ENCODE measurements at places on chromosomes 7 and 10. TPM values are rescaled to one million over a fixed set of nuclear protein-coding genes. Genes with fewer than 3 reads are reported as not detected.

GRCh38 chr10:71659111-71659634 lies 60.4 kb downstream of the C10orf105 start:
- no peak for DNase-seq

- no peak for DNase-seq
These were observed 103.7 kb downstream of the HIP1 start for GRCh38 chr7:75635036-75635435.

DNA sequence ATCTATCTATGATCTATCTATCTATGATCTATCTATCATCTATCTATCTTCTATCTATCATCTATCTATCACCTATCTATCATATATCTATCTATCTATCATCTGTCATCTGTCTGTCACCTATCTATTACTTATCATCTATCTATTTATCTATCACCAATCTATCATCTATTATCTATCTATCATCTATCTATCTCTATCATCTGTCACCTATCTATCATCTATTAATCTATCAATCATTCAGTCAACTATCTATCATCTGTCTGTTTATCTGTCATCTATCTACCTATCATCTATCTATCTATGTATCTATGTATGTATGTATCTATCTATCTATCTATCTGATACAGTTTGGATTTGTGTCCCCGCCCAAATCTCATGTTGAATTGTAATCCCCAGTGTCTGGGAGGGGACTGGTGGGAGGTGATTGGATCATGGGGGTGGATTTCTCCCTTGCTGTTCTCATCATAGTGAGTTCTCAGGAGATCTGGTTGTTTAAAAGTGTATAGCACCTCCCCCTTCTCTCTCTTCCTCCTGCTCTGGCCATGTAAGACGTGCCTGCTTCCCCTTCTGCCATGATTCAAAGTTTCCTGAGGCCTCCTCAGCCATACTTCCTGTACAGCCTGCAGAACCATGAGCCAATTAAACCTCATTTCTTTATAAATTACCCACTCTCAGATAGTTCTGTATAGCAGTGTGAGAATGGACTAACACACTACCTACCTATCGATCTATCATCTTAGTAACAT lies 37.6 kb downstream of the NPTX2 start:
- no peak for DNase-seq

DNA sequence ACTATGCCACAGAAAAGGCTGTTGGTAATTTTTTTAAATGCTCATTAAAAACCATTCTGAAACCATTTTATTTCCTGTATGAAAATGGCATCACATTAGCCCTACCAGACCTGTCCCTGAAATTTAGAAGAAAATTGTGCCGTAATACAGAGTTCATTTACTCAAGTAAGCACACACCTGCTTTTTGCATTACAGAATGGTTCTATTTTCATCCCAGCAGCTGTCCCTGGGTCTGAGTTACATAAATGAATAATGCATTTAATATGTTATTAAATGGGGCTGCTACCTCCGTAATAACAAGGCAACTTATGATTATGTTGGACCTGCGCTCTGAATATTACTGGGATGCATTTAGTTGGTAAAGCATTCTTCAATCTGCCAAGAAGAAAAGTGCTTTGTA lies 508.9 kb downstream of the SORCS1 start:
- no peak for DNase-seq

- DNase-seq: no peak
These were observed 49.6 kb upstream of the PDCD4 start for GRCh38 chr10:110822035-110822711.

GRCh38 chr7:359766-360361 lies 69.9 kb downstream of the FOXL3 start:
- DNase-seq: no peak

DNA sequence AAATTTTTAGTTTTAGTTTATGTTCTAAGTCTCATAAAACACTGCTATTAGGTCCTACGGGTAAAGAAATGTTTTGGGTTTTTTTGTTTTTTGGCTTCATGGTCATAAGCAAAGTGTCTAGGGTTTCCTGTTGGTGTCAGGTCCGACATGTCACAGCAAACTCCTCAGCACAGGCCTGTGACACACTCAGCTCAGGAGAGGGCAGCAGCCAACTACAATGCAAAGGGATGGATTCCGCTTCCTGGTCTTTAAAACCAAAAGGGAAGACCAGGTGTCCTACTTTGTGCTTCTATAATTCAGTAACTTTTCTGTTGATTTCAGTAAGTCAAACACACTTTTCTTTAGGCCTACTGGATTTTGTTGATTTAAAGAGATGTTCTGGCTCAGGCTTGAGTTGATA lies 83.8 kb upstream of the MACROH2A2 start:
- DNase-seq: no peak

DNA sequence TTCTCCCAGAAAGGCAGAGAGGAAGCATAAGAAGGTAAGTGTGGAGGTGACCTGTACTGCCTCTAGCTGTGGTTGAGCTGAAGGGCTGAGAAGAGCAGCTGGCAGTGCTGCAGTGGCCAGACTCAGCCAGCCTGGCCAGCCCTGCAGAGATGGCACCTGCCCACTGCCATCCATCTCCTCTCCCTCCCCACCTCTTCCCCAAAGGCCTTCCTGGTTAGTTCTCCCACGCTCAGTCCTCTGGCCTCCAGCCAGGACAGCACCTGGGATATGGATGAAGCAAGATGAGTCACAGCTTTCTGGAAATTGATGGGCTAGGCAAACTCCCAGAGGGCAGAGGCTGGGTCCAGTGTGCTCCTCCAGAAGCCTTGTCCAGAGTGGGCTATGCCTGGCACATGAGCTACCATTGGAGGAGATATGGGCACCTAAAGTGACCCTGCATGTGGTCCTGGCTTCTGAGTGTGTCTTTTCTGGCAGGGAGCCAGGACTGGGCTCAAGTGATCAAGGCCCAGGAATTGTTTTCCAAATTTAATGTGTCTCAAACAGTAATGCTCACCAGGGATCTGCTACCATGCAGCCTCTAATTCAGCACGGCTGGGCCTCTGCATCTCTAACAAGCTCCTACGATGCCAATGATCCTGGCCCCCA lies 81.0 kb upstream of the CACUL1 start:
- DNase-seq: no peak

DNA sequence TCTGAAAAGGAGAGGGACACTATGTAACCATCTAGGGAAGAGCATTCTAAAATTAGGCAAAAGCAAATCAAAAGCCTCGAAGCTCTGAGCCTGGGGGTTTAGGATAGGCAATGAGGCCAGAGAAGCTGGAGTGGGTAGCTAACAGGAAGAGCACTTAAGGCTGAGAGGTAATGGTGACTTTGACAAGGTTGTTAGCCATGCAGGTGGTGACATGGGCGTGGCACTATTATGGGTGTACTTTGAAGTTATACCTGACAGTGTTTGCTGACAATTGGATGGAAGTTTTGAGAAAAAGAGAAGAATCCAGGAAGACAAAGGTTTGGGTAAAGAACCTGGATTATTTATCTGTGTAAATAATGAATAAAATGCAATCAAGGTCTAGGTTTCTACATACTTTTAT lies 383.0 kb upstream of the SEMA3C start:
- DNase-seq: no peak

- no peak for DNase-seq
These were observed 54.0 kb upstream of the SLC26A5 start for GRCh38 chr7:103499976-103500375.

DNA sequence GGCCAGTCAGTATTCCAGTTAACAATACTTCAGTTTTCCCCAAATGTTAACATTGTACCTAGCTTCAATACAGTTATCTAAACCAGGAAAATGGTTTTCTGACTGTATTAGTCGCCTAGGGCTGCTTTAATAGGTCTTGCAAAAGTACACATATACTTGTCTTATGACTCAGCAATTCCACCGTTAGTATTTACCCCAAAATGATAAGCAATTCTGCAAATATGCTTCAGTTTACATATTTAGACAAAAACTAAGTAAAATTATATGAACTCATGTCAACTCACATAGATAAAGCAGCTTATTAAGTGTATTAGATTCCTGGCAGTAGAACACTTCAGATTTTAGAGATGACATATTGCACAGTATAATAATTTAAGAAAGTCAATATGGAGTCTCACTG lies 363.3 kb downstream of the ARL4A start:
- DNase-seq: peak; percentile 34

DNA sequence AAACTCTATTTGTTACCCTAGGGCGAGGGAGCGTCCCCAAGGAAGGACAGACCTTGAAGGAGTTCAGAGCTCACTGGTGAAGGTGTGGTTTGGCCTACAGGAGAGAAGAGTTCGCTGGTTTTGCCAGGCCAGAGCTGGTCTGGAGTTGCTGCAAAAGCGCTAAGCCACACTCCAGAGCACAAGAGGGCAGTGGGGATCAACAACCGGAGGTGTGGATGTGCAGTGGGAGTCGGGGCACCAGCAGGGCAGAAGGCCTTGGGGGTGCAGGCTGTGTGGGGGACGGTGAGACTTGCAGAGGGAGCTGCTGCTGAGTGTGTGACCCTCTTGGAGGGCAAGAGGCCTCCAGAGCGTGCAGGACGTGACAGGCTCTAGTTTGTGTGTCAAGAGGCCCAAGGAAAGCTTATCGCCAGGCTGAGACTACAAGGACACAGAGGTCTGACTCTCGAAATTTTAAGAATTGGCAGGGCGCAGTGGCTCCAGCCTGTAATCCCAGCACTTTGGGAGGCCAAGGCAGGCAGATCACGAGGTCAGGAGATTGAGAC lies 14.3 kb upstream of the CUL1 start:
- DNase-seq: no peak

- DNase-seq: no peak
These were observed 54.1 kb downstream of the OR13A1 start for GRCh38 chr10:45261243-45261775.

- no peak for DNase-seq
These were observed 8.2 kb downstream of the AGFG2 start for GRCh38 chr7:100546926-100547800.

- DNase-seq: no peak
These were observed 17.1 kb downstream of the RNF32 start for GRCh38 chr7:156657681-156658080.

GRCh38 chr10:47047577-47048525 lies 136.6 kb downstream of the PTPN20 start:
- no peak for DNase-seq

DNA sequence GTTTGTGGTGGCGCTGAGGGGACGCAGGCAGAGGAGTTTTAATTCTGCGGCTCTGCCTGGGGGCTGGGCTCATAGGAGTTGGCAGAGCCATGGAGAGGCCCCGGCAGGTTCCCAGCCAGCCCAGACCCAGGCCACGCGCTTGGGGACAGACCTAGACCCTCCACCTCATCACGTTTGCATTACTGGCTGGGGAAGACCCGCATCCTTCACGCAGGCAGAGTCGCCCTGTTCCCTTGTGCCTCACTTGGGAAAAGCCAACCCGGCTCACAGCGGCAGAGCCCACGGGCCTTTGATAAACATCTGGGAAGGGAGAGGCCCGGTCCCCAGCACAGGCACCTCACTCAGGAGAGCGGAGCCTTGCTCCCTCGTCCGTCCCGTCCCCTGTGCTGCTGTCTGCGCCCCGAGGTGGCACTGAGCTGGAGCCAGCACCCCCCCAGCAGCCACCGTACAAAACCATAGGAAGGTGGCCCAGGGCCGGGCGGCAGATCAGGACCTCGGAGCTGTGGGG lies 112.8 kb downstream of the CYTH3 start:
- no peak for DNase-seq

GRCh38 chr10:60759181-60759580 lies 19.1 kb upstream of the CDK1 start:
- DNase-seq: no peak

DNA sequence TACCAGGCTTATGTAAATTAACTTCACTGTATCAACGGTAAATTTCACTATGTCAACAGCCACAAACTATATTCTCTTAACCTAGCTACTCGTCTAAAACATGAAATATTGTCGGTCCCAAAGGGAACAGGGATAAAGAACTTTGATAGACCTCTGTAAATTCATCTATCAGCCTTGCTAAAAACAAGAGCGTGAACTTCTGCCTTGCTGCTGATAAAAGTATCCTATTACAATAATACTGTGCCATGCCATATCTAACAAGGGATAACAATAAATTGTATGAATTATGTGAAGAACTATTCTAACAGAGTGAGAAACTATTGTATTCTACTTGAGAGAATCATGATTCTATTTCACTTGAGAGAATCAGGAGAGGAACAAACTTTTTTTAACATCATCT lies 117.2 kb downstream of the CNOT4 start:
- DNase-seq: no peak

GRCh38 chr10:124658591-124659242 lies 85.5 kb downstream of the FAM53B start:
- DNase-seq: no peak

DNA sequence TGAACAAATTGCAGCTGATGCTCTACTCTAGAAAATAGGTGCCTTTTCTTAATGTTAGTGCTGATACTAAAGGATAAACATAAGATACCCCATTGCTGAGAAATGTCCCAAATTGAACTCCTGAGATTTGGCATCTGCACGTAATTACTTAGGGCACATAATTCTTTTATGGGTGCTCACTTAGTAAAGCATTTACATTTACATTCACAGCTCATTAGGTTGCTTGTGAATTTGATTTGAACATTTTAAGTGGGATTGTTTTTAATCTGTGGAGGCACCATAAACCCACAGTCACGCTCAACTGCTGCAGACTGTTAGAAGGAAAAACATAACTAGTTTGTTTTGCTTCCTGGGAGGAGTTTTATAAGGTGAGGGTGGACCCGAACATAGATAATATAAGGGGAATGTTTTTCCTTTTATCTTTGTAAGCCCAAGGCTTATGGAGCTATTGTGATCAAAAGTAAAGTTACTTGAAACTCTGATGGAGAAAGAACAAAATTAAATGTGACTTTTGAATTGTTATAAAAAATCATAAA lies 560.8 kb downstream of the REEP3 start:
- no peak for DNase-seq

- DNase-seq: no peak
These were observed 60.4 kb downstream of the PTN start for GRCh38 chr7:137283153-137283552.

NCF1 gene
- not detected for polyA plus RNA-seq

RGS10 gene
- polyA plus RNA-seq: 68.9 TPM

TRIL gene
- polyA plus RNA-seq: not detected

IFIT1 gene
- polyA plus RNA-seq: 44.9 TPM

AOAH gene
- not detected for polyA plus RNA-seq

LRRN3 gene
- 12.7 TPM for polyA plus RNA-seq

ASAH2 gene
- 0.32 TPM for polyA plus RNA-seq

SP4 gene
- 2.5 TPM for polyA plus RNA-seq

PPP1R17 gene
- polyA plus RNA-seq: not detected

Data from BJ (cell line).